ENCODE measurements at places on chromosomes 12 and 14.

DNA sequence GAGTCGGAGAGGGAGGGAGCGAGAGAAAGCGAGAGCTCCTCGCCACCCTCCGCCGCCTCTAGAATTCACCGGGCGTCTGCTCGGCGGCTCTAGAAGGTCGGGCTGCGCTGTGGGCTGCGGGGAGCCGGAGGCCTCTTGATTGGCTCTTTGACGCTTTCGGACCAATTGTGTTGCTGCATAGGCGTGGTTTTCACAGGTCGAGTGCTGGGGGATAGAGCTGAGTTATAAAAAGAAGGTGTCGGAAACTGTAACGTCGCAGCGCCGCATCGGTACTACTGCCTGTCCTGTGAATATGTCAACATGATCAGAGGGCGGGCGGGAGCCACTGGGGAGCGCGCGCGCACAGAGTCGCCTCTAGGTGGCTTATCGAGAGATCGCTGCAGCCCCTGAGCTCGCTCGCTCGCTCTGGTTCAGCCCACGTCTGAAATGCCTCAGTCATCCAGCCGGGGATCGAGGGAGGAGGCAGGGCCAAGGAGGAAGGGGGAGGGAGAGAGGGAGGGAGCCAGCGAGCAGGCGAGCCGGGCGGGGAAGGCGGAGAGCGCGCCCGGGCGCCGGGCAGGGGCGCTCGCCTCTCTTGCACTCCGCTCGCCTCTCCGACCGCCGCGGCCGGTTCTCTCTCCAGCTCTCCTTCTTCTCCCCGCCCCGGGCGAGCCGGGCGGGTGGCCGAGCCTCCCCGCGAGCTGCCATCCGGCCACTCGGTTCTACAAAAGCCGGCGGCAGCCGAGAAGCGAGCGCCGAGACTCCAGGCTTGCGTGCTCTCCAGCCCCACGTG, at the start of gene TBX3:
TBX3 (minus strand) TSS at position 78 of the 772 bp plus-strand sequence. CDS start 975 bp downstream, outside the sequence.
- DNase-seq, result peak; percentile 54

- peak; percentile 73 for DNase-seq
Measured at GRCh38 chr12:117367006-117367638, 5.7 kb upstream of the NOS1 start.

DNA sequence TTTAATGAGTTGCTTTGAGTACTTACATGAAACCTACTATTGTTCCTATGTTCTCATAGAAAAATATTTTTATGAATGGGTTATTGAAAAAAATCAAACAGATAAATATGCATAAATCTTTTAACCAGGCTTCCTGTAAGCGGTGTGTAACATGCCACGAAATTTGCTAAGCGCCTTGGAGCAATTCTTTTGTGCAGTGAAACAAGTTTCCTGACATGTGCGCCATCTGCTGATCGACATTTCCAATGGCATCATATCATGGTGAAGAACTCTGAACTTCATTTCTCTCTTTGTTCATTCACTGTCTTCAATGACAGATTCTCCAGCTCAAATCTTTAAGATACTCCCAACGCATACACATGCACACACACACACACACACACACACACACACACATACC, 145.6 kb upstream of the NAV3 start:
- DNase-seq, result peak; percentile 78

DNA sequence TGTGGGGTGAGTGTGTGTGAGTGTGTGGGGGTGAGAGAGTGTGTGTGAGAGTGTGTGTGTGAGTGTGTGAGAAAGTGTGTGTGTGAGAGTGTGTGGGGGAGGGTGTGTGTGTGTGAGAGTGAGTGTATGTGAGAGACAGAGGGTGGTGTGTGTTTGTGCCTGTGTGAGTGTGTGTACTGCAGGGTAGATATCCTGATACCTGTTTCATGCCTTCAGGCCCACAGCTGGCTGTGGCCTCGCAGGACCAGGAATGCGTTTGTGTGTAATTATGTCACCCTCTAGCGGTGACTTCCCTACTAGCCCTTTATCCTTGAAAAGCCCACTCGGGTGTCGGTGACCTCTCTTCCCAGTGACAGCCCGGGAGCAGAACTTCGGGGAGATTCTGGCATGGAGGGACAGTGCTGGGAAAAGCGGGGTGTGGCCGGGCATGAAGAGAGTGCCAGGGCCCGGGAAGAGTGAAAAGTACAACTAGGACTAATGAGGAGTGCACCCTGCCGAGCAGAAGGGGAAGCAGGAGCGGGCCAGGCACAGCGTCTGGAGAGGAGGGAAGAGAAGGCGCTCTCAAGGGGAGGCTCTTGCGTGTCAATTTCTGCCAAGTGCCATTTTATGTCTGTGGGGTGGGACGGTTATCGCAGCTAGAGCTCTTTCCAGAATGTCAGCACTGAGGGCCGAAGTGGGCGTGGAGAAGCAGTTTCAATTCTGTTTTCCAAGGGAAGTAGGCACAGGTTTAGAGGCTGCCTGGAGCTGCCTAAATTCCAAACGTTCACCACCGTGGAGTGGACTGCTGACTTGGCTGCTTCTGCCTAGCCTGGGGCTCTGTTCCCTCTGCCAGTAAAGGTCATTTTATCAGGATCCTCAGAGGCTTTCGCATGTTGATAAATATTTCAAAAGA, 11.0 kb upstream of the FBXL14 start:
- peak; percentile 91 for DNase-seq

GRCh38 chr12:29730481-29730880, 53.3 kb downstream of the TMTC1 start:
- DNase-seq, result no peak

- DNase-seq, result no peak
Measured at GRCh38 chr12:3747543-3747942, 5.4 kb downstream of the CRACR2A start.

DNA sequence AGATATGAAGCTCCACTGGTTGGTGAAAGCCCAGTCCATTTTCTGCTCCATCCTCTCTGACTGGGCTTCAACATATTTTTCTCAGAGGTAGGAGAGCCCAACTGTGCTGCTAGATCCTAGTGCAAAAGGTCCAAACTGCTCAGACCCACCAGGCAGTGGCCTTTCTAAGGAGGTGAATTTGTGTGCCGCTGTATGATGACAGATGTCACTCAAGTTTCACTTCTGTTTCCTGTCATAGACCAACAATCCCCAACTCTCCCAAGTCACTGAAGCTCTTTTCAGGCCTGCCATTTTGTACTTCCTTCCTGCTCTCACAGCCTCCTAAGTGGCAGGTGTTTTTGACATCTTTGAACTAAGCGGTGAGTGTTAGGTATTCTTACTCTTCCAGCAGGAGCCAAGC, 16.4 kb upstream of the RNASE4 start:
- DNase-seq, result no peak

GRCh38 chr14:99187858-99188257, 84.1 kb downstream of the BCL11B start:
- DNase-seq, result no peak

DNA sequence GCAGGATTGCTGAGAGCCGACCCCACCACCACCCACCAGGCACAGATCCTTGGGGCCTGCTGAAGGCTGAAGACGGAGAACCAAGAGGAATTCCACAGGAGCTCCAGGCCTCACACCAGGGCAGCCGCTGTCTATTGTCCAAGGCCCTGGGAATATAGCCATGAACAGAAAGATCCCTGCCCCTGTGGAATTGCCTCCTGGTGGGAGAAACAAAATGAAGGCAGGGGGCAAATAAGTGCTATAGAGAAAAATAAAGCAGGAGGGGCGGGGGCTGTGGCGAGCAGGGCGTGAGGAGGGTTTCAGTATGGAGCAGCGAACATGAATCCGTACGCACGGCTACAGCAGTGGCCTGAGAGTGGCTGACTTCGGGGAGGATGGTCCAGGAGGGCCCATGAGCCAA, 96.1 kb downstream of the EML1 start:
- no peak for DNase-seq

DNA sequence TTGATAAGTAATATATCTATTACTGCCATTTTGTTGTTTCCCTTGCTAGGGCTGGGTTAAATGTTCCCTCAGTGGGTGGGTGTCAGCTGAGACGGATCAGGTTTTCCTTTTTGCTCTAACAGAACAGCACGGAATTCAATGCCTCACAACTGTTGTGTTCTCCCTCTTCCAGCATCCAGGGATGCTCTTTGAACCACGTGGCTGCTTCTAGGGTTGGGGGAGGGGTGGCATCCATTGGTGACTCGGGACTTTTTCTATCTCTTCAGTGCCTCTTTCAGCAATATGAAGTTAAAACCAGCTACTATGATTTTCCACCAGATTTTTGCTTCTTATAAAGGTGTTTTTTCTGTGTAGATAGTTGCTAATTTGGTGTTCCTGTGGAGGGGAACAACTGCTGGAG, 884.9 kb upstream of the FOXG1 start:
- DNase-seq, result no peak

DNA sequence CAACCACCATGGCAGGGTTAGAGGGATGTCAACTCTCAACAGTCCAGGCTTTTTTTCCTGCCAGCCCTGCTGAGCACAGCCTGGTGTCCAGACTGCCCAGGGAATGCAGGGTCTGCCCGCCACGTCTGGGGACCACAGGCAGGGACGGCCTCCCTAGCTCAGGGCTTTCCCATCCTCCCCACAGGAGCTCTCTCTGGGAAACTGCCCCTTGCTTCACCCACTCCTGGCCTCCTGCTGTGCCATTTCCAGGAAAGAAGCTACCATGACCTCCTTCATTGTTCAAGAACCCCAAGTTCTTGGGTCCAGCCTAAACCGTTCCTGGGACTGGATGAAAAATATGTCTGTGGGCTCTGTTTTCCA, 4.8 kb downstream of the SCNN1A start:
- no peak for DNase-seq

DNA sequence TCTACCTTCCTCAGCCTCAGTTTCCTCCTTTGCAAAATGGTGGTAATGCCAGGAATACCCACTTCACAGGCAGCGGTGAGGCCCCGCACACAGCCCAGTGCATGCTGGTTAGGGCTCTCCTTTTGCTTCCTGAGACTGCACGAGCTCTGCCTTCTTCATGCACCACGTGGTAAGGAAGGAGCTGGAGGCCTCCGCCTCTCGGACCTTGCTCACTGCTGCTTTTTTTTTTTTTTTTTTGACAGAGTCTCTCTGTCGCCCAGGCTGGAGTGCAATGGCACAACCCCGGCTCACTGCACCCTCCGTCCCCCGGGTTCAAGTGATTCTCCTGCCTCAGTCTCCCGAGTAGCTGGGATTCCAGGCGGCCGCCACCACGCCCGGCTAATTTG, 18.1 kb downstream of the TAMALIN start:
- peak; percentile 47 for DNase-seq

DNA sequence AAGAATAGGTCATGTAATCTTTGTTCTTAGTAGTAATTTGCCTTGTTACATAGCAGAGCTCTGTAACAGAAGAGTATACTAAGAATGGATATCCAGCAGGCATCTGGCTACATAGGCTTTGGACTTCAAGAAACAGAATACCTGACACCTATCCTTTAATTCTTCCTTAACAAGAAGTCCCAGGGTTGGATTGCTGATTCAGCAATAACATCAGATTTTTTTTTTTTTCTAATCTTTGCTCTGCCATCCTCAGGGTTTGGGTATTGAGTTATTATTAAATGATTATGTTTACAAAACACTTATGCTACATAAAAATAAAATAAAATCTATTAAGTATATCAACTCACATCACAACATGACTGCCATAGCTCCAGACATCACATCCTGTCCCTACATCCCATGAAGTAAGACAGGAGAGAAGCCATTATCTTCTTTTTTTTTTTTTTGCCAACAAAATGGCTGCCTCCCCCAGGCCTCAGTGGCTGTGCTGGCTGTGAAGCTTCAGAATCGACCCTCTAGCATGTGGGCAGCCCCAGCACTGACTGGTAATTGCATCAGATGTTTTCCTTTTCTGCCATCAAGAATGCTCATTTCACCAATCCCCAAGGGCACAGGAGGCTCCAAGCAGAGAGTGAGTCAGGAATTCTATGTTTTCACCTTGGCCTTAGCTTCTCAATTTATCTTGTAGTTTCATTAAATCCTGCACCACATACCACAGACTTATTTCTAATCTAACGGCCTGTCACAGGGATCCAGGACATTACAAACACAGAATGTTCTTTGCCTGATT, 186.2 kb downstream of the DICER1 start:
- DNase-seq, result no peak

- no peak for DNase-seq
Measured at GRCh38 chr12:98699586-98699985, 54.5 kb downstream of the APAF1 start.

DNA sequence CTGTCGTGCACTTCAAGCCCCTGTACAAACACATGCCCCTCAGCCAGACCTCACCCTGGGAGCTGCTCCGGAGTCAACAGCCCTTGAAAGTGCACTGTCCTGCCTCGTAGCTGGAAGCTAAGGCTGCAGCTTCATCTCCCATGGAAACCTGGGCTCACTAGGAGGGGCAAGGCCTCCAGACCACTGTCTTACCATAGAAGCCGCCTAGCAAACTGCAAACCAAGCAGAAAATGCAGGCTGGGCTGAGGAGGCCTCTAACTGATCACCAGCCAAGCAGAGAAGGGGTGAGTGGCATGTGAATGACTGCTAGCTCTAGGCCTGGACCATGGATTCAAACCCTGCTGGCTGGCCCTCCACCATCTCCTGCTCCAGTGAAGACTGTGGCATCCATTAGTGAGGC, 340.2 kb downstream of the CACNA1C start:
- DNase-seq, result peak; percentile 4

GRCh38 chr12:43151441-43151981, 400.5 kb downstream of the ADAMTS20 start:
- DNase-seq, result no peak

- DNase-seq, result no peak
Measured at GRCh38 chr12:112018571-112019237, 5.5 kb downstream of the ERP29 start.

DNA sequence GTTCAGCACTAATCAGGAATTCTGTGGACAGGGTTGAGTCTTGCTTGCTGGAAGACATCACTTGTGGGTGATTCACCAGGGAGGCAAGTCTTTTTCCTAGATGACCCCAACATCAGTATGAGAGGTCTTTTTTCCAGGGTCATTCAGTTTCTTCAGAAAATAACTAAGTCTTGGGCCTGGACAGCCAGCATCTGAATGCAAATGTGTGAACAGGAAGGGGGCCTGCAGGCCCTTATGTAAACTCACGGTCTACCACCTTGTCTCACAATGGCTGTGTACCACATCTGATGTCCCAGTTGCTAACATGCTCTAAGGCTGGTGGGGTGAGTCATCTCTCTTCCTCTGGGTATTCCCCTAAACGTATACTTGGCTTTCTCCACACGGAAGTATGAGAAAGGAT, 79.2 kb downstream of the HECTD4 start:
- DNase-seq, result no peak

GRCh38 chr14:88554457-88555286, at the start of gene PTPN21:
TSS of gene PTPN21 (minus strand) at chr14:88555007. CDS start at chr14:88550417, 4,590 bp downstream.
- DNase-seq, result no peak

DNA sequence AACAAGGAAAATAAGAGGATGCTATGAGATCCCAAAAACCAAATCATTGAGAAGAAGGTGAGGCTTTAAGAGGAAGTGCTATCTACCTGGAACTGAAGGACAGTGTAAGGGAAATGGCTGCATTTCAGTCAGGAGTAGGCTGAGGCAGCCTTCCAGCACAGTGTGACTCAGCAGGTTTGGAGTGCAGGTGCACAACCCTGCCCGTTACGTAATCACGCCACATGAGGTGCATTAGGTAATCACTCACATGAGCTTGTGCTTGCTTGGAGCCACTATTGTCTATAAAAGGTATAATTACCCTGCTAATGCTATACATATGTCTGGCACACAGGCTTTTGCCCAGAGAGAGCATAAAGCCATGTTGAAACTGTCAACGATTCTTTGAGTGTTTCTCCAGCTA, 74.9 kb downstream of the DIO2 start:
- no peak for DNase-seq

- no peak for DNase-seq
Measured at GRCh38 chr12:112308652-112309051, 73.6 kb downstream of the HECTD4 start.

GRCh38 chr12:21527451-21528180, 1.5 kb downstream of the SPX start:
- DNase-seq, result peak; percentile 22

- no peak for DNase-seq
Measured at GRCh38 chr12:105474672-105475071, 144.2 kb downstream of the C12orf75 start.

Measured in pons (tissue), 1 donor.